NCI-H446 (cell line): ENCODE measurements at places on chromosomes 16 and 17.
A peak's percentile ranks its signal among the peaks of the same experiment; 100 is the strongest.

DNA sequence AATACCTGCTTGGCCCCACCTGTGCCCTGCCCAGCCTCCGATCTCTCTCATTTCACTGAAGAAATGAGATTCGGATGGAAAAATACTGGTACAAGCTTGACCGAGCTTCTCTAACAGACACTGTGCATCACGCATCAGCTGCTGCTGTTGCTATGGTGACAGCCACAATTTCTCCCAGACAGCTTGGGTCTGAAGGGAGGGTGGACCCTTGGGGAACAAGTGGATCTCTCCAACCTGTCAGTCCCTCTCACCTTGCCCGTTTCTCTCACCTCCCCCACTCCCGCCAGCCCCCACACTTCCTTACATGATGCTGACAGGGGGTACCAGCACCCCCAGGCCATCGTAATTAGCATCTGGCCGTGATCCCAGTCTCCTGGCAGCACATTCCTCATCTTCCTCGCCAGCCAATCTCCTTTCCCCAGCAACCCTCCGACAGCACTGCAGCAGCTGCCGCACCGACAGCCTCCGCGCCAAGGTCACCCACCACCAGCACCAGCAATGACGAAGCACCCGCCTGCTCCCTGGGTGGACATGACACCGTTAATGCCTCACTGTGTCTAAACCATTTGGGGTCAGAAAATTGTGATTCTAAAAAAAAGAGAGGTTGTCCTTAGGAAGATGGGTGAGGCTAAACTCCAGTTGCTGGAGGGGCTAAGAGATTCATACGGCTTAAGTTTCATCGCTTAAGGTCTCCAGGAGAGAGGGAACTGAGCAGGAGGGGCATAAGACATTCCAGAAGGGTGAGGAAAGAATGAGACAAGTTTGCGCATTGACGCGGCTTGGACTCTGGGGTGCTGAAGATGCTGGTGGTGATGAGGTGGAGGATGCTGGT, 58.6 kb upstream of the TNRC6A start:
- peak; percentile 85 for DNase-seq

DNA sequence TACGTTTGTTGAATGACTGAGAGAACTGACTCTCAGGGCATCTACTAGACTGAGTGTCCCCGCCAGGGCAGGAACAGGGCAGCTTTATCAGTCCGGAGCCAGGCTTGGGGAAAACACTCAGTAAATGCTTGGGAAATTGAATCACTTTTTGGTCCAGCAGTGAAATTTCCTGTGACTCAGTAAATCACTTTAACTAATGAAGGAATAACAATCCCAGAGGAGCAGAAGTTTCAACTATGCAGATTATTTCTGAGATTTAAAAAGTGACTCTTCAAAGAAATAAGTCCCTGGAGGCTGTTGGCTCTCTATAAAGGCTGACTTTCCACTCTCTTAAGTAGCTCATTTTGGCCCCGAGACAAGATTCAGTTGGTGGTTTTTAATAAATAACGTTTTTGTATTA, 101.8 kb downstream of the FOXL1 start:
- DNase-seq: no peak

GRCh38 chr16:87637357-87637756, 35.0 kb downstream of the JPH3 start:
- no peak for DNase-seq

DNA sequence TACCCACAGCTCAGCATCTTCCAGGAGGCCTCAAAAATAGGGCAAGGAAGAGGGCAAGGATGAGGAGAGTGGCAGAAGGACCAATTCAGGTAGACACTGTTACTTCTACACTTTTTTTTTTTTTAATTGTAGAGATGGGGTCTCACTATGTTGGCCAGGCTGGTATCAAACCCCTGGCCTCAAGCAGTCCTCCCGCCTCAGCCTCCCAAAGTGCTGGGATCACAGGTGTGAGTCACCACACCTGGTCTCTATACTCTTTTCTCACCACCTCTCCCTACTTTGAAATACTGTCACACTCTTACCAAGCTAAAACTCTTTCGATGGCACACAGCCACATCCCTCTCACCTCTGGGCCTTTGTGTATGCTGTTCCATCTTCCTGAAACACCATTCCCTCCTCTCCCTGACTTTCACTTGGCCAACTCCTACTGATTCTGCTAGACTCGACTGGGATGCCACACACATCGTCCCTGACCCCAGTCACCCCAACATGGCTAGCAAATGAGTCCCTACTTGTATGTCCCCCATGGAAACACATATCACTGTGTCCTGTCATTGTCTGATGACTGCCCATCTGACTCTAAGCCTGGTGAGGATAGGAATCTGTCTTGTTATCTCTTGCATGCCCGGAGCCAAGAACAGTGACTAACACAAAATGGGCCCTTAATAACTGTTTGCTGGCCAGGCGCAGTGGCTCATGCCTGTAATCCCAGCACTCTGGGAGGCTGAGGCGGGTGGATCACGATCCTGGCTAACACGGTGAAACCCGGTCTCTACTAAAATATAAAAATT, 7.2 kb upstream of the SLC43A2 start:
- no peak for DNase-seq

- DNase-seq: no peak
Observed at GRCh38 chr17:19978805-19979211, 1.2 kb upstream of the AKAP10 start.

GRCh38 chr17:31492880-31493655, 101.6 kb downstream of the RAB11FIP4 start:
- no peak for DNase-seq

- DNase-seq: no peak
Observed at GRCh38 chr17:15048381-15048780, 216.7 kb downstream of the PMP22 start.

DNA sequence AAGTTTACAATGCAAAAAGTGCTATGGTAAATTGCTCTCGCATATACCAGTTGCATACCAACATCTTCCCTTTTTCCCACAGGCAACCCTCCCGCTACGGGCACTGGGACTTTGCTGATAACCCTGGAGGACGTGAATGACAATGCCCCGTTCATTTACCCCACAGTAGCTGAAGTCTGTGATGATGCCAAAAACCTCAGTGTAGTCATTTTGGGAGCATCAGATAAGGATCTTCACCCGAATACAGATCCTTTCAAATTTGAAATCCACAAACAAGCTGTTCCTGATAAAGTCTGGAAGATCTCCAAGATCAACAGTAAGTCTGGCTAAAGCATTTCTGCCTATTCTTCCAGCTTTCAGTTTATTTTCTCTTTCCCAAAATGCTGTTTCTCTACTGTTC, 27.9 kb upstream of the HSBP1 start:
- no peak for DNase-seq

DNA sequence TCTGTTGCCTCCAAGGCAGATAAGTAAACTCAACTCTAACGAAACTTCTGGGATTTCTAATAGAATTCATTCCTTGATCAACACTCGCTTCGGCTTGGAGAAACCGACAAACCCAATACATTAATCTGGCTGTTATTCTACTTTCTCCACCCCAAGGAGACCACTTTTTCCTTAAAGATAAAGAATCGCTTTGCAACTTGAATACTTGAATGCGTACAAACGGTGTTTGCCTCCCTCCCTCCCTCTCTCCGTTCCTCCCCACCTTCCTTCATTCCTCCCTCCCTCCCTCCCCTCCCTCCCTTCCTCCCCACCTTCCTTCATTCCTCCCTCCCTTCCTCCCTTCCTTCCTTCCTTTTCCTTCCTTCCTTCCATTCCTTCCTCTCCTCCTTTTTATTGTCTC, 432.6 kb downstream of the HAPSTR1 start:
- no peak for DNase-seq

DNA sequence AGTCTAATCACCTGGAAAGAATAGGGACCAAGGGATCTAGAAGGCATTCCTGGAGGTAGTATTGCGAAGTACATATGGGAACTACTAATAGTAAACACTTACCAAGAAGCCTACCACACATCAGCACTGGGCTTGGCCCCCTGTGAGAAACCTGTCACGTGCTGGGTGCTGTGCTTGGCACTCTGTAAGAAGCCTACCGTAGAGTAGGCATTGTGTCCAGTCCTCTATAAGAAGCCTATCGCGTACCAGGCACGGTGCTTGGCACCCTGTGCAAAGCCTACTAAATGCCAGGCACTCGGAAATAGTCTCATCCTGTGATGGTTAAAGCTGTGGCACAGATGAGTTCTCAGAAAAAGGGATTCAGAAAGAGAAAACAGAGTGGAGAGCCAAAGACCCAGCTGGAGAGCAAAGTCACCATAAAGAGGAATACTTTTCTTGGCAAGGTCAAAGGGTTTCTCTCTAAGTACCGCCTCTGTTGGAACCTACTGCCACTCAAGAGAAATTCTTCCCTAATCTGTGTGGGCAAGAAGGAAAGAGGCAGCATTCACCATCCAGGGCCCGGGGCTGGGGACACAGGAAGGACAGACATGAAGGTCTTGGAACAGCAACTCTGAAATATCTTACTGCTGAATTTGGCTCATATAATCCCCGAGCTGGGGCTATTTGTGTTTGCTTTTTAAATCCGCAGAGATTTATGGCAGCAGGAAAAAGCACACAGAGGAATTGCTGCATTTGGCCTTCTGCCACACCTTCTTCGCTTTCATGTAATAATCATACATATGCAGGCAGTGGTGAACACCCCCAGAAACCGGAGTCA, 81.8 kb downstream of the VAT1L start:
- no peak for DNase-seq

GRCh38 chr17:3914312-3914670, 2.0 kb downstream of the P2RX1 start:
- no peak for DNase-seq

GRCh38 chr17:65730711-65731169, 169.3 kb upstream of the AXIN2 start:
- no peak for DNase-seq

- DNase-seq: no peak
Observed at GRCh38 chr16:26787924-26788323, 278.8 kb upstream of the C16orf82 start.

GRCh38 chr17:2084766-2085647, 30.1 kb downstream of the HIC1 start:
- no peak for DNase-seq

GRCh38 chr16:49454426-49455180, 81.0 kb downstream of the C16orf78 start:
- no peak for DNase-seq

- peak; percentile 51 for DNase-seq
Observed at GRCh38 chr16:3188925-3189825, 1.2 kb downstream of the OR1F1 start.

DNA sequence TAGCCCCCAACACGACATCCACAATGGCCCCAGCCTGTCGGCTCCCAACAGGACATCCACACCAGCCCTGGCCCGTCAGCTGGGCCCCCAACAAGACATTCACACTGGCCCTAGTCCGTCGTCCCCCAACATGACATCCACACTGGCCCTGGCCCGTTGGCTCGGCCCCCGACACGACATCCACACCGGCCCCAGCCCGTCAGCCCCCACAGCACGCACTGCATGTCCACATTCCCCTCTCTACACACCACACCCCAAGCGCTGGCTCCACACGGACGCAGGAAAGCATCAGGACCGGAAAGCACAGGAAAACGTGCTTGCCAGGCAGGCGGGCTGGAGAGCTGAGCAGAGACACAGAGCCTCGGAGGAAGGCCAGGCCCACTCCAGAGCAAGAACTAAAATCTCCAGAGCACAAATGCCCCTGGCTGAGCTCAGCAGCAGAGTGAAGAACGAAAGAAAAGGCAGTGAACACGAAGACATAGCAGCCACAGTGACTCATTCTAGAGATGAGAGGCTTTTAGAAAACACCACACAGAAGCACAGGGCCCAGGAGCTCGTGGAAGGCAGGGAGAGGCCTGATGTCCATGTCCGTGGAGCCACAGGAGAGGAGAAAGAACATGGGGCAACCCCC, 50.6 kb downstream of the LMF1 start:
- DNase-seq: no peak

GRCh38 chr16:2753733-2754020, 1.2 kb downstream of the SRRM2 start:
- DNase-seq: no peak

- DNase-seq: no peak
Observed at GRCh38 chr16:4561596-4561995, 5.5 kb downstream of the C16orf96 start.

DNA sequence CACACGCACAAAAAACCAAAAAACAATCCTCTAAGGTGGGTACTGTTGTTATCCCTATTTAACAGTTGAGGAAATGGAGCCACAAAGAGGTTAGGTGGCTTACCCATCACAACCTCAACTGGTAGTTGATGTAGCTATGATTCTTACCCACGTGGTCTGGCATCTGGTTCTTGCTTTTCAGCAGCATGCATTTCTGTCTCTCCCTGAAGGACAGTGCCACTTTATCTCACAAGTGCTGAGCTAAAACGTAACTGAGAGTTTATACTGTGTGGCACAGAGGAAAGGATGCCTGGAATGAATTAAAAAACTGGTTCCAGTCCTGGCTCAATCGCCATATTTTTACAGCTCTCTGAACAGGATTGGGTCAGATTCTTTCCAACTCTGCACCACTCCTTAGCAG, 1.9 kb upstream of the CORO6 start:
- DNase-seq: no peak

GRCh38 chr17:66405836-66406677, 103.6 kb downstream of the PRKCA start:
- peak; percentile 86 for DNase-seq

- DNase-seq: no peak
Observed at GRCh38 chr17:63695889-63696288, 4.0 kb downstream of the LIMD2 start.

DNA sequence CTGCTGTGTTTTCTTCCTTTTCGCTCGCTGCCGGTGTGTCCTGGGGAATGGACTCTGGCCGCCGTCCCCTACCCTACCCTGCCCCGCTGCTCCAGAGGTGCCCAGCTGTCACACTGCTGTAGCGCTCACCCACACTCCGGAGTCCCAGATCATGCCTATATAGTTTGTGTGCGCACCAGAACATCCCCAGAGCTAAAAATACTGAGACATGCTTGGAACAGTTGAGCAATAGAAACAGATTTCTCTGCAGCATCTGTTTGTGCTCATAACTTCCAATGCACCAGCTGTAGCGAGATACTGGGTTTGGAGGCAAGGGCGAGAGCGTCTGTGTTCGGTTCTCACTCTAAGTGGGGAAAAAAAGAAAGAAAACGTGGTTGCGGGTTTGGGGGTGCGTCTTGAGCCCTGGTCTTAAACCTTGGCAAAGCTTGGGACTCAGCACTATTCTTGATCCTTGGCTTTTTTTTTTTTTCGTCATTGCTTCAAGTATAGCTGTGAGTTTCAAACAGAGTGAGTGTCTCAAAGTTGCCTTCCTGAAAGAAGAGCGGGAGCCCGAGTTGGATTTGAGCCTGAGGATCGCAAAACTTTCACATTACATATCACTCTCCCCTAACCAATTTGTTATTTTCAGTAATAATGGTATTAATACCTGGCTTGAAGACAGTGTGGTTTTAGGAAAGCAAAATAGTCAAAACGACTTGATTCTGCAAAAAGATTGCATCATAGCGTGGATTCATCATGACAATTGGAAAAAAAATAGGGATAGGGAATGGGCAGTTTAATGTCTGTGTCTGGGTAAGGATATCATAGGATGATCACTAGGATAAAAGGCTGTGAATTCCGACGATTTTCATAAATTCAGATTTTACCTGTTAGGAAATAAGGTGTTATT, 621 bp downstream of the KCNJ2 start:
- DNase-seq: peak; percentile 17

- no peak for DNase-seq
Observed at GRCh38 chr17:38421871-38422827, 6.1 kb upstream of the ARHGAP23 start.
